PC-9 (cell line): ENCODE measurements at places on chromosomes 4 and X.

- peak; percentile 97 for DNase-seq
These were observed 5.7 kb downstream of the CD99 start for GRCh38 chrX:2696698-2697215.

DNA sequence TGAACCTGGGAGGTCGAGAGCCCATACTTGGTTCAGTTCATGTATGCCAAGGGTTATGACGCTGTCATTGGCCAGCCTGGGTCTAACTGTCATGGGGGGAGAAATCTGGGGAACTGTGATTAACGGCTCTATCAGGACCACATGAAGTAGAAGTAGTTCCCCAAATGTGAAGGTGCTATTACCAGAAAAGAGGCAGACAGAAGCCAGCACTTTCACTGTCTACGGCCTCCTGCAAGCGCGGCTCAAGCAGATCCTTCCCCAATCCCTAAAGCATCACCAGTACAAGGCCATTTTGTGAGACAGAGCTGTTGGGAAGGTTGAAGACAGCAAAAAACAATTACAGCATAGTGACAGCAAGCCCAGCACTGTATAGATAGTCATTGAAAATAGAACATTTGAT lies 37.5 kb downstream of the HOPX start:
- no peak for DNase-seq

DNA sequence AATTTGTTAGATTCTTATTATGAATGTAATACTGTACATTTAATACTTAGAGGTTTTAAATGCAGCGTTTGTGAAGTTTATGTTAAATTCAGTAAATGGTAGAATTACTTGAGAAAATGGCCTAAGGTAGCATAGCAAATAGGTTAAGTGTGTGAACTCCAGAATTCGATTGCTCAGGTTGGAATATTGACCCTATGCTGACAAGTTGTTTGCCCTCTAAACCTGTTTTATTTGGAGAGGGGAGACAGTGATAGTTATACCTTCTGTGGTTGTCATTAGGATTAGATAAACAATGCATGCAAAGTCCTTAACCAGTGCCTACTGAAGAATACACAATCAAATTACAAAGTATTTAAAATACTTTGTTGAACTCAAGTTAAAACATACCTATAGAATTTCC lies 5.4 kb downstream of the ADAD1 start:
- DNase-seq, result no peak

GRCh38 chr4:2286904-2287593 lies 25.1 kb upstream of the MXD4 start:
- no peak for DNase-seq

DNA sequence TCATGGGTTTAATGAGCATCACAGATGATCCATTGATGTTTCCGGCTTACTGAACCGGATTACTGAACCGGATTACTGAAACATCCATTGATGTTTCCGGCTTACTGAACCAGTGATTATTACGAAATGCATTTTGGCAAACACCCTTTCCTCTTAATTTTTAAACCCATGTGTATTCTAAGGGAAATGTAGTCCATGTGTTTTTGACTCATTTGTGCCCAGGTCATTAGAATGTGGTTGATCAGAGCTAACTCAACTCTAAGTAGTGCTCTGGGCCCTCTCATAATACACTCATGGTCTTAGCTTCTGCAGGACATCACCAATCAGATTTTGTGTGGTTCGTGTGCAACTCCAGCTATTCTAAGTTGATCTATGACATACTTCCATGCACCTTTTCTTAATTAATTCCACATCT lies 141.6 kb downstream of the SPATA18 start:
- no peak for DNase-seq
